ENCODE measurements at places on chromosomes 13 and 19.

DNA sequence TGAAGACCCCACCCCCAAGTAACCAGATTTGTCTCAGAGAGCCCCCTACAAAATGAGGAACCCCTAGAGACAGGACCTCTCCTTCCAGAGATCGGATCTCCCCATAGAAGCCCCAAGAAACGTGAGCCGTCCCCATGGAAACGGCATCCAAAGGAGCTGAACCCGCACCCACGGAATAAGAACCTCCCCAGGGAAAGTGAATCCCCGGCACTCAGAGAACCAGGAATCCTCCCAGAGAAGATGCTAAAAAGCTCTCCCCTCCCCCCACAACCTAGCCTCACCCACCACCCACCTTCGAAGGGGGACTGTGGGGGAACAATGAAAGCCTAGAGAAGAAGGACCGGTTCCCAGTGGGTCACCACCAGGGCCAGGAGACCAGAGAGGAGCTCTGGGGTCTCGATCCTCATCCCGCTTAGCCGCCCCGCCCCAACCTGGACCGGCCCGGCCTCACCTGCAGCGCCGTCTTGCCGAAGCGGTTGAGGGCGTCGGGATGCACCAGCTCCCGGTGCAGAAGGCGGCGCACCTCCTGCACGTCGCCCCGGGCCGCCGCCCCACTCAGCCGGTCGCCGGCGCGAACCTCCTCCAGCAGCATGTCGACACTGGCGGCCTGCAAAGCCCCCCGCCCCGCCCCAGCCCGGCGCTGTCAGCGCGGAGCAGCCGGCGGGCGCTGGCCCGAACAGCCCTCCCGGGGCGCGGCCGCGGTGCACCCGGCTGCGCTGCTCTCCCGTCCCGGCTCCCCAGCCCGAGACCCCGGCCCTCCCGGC is 535 bp downstream of the CDKN2D start:
- no peak for DNase-seq

DNA sequence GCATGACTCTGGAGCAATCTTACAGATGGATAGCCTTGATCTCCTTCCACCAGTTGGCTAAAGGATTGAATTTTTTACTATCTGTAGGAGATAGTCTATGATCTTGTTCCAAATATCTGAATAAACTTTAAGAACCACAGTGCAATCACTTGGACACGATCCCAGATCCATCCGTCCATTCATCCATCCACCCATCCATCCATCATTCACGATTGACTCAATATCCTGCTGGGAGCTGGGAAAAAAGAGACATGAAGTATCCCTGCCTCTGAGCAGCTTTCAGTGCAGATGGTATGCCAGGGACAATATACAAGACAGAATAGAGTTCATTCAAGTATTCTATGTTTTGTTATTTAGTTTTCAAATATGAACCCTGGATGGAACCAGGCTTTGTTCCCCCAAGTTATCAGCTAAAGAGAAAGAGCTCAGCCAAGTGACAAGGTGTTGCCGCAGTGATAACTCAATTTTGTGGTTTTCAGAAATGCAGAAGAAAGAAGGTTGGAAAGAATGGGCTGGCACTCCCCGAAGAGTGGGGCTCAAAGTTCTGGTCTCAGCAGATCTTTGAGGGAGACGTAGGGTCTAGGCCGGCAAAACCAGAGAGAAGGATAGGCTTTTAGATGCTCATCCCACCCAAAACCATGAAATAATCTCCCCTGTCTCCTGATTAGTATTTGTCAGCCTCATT is 66.3 kb downstream of the IRS2 start:
- DNase-seq, result no peak

GRCh38 chr19:13033244-13033643 is 38.0 kb downstream of the NFIX start:
- no peak for DNase-seq

GRCh38 chr19:11437955-11438354 is 2.5 kb downstream of the PRKCSH start:
- DNase-seq, result no peak

DNA sequence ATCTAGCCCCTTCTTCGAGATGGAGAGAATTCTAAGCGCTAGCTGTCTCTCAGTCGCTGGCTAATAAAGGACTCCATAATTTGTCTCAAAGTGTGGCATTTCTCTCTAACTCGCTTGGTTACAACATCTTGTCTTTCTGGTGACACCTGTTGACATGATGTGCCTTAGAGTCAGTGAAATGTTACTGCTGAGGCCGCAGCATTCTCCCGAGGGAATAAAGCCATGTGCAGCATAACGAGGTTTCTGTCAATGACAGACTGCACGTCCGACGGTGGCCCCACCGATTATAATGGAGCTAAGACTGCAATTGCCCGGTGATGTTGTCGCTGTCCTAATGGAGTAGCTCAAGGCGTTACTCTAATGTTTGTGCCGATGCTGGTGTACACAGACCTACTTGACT is 20.3 kb upstream of the GPR32 start:
- DNase-seq, result no peak

DNA sequence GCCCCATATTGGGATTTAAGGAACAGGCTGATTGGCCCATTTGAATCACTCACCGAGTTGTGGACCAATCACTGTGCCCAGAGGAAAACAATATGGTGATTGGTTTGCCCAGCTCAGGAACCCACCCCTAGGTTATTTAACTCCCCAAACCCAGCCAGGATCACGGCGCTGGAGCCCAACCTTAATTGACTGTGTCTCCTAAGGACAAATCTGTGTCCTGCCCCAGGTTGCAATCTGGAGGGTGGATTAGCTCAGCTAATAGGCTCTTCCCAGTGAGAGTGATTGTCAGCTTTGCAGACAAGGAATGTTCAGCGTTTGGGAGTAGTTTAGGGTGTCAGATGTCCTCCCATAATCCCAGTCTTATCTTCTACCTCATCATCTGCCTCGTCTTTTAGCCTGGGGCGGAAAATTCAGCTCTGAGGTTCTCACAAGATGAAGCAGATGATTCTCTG is 3.5 kb upstream of the ZNF358 start:
- DNase-seq, result no peak

- no peak for DNase-seq
Measured at GRCh38 chr13:108313382-108313781, 43.9 kb downstream of the TNFSF13B start.

GRCh38 chr19:48751845-48752495 is 471 bp downstream of the FUT1 start:
- DNase-seq, result no peak

DNA sequence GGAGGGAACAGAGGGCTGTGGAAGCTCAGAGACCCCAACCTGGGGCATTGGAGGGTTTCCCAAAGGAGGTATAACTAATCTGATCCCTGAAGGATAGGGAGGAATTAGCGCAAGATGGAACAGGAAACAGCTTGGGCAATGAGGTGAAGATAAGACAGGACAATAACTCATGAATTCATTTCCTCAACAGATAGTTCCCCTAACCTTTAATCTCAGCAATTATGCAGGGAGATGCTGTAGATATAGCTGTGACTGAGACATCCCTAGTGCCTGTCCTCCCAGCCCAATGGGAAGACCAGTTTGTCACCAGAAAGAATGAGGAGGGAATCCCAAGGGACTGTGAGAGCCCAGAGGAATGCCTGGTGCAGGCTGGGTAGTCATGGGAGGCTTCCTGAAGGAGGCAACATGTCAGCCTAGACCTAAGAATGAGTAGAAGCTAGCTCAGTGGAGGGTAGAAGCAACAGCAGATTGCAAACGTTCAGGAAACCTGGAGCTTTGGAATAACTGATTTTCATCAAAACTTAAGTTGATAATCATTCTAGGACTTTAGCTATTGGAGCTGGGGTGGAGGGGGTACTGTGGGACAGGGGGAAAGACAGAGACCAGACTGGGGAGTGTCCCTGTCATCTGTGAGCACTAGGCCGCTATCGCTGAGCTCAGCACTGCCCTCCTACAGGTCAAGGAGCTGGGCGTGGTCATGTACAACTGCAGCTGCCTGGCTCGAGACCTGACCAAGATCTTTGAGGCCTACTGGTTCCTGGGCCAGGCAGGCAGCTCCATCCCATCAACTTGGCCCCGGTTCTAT is 18.8 kb downstream of the HIPK4 start:
- DNase-seq, result no peak

GRCh38 chr19:20078581-20079031 is 806 bp downstream of the ZNF90 start:
- no peak for DNase-seq

DNA sequence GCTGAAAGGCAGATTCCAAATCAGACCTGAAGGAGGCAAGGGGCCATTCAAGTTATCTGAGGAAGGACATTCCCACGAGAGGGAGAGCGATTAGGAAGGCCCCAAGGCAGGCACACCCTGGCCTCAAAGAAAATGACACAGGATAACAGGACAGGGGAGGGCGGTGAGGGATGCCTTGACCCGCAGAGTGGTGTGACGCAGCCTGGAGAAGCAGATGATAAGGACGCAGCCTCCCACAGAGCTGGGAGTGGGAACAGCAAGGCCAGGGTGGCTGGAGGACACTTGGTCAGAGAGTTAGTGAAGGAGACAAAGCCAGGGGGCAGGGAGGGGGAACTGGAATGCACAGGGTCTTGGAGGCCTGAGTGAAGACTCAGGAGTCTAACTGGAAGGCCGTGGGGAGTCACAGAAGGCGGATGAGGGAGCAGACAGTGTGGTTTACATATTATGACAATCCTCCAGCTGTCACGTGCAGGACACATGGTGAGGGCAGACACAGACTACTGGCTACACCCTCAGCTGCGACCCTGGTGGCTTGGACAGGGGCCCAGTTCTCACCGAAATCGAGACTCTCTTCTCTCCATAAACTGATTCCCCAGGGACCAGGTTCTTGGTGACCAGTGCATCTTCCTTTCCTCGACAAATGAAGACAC is 5.8 kb upstream of the DYRK1B start:
- no peak for DNase-seq

- no peak for DNase-seq
Measured at GRCh38 chr13:53045189-53045588, 16.6 kb downstream of the OLFM4 start.

- no peak for DNase-seq
Measured at GRCh38 chr13:82358284-82358683, 1524.0 kb downstream of the SLITRK1 start.

DNA sequence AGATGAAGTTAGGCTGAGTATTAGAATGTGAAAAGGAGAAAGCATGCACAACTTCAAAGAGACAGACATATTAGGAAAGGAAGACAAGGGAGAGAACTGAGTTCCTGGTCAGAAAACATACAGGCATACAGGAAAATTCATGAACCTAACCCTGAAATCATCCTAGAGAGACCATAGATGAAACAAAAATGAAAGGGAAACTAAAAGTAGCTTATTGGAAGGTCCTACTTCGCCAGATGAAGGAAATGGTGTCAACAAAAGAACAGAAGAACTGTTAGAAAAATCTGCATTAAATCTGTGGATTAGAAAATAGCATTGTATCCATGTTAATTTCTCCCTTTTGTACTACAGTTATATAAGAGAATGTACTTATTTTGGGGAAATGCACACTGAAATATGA is 169.0 kb upstream of the UFM1 start:
- no peak for DNase-seq

- no peak for DNase-seq
Measured at GRCh38 chr13:98420554-98421175, 156.2 kb downstream of the STK24 start.

GRCh38 chr19:51258165-51259160 is 7.6 kb downstream of the SIGLECL1 start:
- DNase-seq, result no peak

GRCh38 chr19:48290771-48291488 is 21.0 kb downstream of the ZNF114 start:
- DNase-seq, result no peak

GRCh38 chr19:10521461-10522171 is 4.4 kb upstream of the S1PR5 start:
- DNase-seq, result no peak

- no peak for DNase-seq
Measured at GRCh38 chr19:19817357-19817756, 4.2 kb downstream of the ZNF506 start.

DNA sequence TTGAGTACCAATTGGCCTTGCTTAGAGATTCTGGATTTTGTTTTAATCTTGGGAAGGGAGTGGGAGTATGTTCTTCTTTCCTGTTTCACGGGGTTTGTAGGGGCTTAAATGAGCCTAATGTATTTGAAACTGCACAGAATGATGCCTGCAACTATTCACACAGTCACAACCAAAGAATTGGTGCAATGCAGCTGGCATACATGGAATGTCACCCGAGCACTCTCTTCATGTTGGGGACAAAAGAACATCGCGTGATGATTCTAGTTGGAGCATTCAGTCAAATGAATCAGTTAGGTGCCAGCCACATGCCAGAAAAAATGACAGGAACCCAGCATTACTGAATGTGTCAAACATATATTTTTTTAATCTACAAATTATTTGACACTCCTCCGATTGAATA is 22.1 kb downstream of the STARD13 start:
- no peak for DNase-seq

- no peak for DNase-seq
Measured at GRCh38 chr19:48553676-48554384, 1.9 kb downstream of the SULT2B1 start.

- no peak for DNase-seq
Measured at GRCh38 chr13:49216334-49216733, 3.8 kb upstream of the MLNR start.

GRCh38 chr13:95039415-95039814 is 261.8 kb downstream of the ABCC4 start:
- no peak for DNase-seq

- no peak for DNase-seq
Measured at GRCh38 chr13:35566340-35566739, 89.9 kb upstream of the MAB21L1 start.

GRCh38 chr13:30045916-30046704 is 195.7 kb upstream of the UBL3 start:
- no peak for DNase-seq

DNA sequence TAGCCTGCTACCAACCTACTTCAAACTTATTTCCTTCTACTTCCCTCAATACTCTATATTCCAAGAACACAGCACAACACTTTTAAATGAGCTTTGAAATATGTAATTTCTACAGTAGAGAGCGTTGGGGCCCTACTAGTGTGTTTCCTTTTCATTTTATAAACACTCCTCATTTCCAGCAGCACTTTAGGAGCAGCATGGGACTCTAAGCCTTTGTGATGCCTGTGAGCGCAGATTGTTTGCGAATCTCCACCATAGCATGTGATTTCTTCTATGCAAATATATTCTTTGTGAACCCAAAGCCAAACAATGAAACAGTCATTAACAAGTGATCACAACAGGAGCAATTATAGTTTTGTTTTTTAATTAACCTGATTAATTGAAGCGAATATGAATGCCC is 3.6 kb downstream of the SOHLH2 start:
- no peak for DNase-seq

DNA sequence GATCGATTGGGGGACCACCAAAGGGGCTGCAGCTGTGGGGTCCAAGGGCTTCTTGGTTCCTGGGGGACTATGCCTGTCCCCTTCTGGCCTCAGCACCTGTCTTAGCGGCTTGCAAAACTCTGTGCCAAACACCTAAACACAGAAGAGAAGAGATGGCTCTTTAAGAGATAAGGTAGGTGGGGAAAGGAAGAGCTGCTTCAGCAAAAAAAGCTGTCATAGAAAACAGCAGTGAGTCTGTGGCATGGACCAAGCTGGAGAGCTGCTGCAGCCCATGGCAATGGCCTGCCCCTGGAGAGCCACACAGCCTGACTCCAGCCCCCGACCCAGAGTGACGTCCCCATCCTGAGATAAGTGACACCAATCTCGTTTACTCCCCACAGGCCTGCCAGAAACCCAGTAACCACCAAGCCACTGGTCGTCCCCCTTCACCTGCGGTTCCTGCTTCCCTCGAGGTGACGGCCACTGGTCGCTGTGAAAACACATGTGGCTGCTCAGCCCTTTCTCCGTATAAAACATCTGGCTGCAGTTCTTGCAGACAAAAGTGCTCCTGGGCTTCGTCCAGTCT is 25.0 kb upstream of the NAPA start:
- DNase-seq, result no peak

Data from cortex of kidney (tissue), 1 donor.